ENCODE measurements at places on chromosomes 6 and 20. TPM values are rescaled to one million over a fixed set of nuclear protein-coding genes. Genes with fewer than 3 reads are reported as not detected.

PNPLA1 gene
- 1.7 TPM for polyA plus RNA-seq

PTK6 gene
- polyA plus RNA-seq: 0.50 TPM

CRISP2 gene
- 0.07 TPM for polyA plus RNA-seq

TTLL9 gene
- 3.0 TPM for polyA plus RNA-seq

SLC9A8 gene
- 12.5 TPM for polyA plus RNA-seq

SLCO4A1 gene
- 20.5 TPM for polyA plus RNA-seq

SLC17A3 gene
- 1.2 TPM for polyA plus RNA-seq

BPIFB2 gene
- polyA plus RNA-seq: not detected

TPX2 gene
- polyA plus RNA-seq: 38.2 TPM

DNA sequence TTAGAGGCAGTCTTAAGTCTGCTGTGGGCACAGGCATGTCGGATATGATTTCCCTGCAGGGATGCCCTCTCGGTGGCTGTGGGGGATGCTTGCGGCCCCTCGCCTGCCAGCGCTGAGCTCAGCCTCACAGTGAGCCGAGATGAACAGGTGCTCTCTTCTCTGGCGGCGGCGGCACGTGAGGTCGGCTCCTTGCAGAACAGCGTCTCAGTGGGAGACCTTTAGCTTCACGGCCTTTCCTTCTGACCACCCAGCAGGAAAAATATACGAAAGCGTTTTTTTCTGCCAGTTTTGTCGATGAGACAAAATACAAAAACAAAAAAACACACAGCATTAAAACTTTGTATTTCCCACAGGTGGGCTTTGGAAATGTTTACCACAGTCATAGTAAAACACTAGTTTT lies 23.6 kb downstream of the FOXA2 start:
- DNase-seq: no peak

GRCh38 chr6:40399888-40400457 lies 187.2 kb downstream of the LRFN2 start:
- no peak for DNase-seq

GRCh38 chr6:161732594-161732993 lies 458.7 kb upstream of the AGPAT4 start:
- no peak for DNase-seq

DNA sequence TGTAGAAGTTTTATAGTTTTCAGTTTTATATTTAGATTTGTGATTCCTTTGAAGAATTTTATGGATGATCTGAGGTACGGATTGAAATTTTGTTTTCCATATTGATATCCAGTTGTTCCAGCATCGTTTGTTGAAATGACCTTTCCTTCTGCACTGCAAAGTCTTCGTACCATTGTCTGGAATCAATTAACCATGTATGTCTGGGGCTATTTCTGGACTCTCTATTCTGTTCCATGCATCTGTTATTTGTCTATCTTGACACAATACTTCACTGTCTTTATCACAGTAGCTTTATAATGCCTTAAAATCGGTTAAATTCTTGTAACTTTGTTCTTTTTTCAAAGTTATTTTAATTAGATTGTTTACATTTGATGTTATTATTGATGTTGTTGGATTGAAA lies 154.9 kb downstream of the FARS2 start:
- no peak for DNase-seq

DNA sequence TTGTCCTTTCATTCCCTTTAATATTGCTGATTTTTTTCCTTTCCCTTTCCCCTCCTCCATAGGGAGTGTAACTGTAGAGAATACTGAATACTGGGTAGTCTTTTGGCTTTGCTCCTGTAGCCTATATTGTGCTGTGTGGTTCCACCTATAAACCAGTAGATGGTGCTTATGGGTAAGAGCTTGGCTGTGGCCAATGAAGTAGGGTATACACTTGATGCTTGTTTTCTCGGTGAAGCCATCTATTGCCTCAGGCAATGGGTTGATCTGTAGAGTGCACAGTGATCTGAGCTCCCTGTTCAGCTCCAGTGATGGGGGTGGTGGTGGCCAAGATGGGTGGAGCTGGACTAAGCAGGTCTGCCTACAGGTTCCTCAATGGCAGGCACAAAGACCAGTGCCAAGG lies 203.3 kb upstream of the IMPG1 start:
- no peak for DNase-seq

All from renal cortex interstitium (tissue), 15 donors.